ENCODE measurements at places on chromosomes 7 and 10.

DNA sequence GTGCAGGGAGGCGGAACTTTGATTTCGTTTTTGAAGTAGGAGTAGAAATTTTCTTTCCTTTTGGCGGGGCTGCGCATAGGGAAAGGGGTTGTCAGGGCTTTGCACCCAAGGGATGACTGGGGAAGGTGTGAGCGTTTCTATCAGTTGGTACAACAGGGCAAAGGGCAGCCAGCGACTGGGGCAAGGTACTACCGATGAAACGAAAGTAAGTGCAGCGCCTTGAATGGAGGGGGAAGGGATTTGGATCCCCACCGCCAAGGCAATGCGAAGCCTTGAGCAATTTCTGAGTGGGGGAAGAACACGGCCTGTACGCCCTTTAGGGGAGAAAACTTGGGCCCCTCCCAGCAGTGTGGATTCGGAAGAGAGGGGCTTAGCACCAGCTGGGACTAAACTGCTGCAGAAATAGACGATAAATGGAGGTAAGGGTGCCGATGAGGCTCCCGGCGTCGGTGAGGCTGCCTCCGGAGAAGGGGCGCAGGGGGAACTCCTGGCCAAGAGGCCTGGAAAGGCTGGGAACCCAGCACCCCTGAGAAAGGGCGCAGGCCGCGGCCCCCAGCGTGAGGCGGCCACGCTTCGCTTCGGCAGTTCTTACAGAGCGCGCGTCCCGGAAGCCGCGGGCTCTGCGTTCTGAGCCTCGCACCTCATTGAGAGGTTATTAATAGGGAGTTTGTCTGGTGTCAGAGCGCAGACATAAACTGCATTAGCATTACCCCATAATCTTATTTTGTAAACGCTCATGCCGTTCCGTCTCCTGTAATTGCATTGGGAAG, 10.0 kb upstream of the TLX1 start:
- DNase-seq: no peak

GRCh38 chr7:116062666-116063065, 32.1 kb upstream of the TFEC start:
- DNase-seq: no peak

GRCh38 chr10:109934958-109935793, 11.9 kb upstream of the XPNPEP1 start:
- DNase-seq: no peak

DNA sequence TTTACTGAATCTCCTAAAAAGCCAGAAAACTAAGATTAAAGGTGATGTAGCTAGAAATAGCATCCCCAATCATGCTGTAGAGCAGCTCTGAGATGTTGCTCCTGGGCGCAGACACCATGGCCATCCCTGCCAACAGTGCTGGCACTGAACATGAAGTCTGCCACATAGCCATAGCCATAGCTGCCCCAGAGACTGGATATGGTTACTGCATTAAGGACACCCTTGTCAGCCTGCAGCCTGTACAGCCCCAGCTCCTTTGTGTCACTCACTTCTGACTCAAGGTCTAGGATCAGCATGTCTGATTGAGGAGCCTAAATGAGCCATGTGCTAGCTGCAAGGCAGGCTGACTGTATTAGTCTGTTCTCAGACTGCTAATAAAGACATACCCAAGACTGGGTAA, 284.6 kb downstream of the RPS24 start:
- DNase-seq: no peak

DNA sequence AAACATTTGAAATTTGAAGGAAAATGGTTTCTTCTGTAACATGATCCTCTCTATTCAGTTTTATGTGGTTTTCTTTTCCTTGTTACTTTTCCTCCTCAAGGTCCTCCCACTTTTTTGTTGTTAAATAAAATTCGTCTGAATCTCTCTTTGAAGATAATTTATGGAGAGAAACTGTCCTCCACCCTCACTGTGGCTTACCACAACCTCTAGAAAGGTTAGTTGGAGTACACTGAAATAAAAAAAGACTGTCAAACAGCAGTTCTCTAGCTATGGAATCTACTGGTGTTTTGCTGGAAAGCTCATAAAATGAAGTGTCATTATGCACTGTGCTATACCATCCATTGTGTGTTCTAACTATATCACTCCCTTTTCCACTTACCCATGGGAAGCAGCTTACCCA, 189.4 kb downstream of the HDAC9 start:
- DNase-seq: no peak

DNA sequence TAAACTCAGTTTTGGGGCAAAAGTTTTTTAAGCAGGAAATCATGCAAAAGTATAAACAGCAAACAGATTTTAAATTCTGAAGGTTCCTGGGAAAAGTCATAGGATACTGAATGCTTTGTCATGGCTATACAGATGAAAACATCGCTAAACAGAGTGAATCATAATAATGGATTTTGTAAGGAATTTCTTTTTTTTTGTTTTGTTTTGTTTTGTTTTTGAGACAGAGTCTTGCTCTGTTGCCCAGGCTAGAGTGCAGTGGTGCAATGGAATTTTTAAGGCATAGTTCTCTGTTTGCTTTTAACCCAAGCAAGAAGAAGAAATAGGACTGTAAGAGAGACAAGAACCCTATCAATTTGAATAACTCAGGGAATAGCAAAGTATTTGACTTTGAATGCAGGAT, 285.3 kb downstream of the NRG3 start:
- no peak for DNase-seq

GRCh38 chr7:12909483-12909882, 222.1 kb downstream of the ARL4A start:
- no peak for DNase-seq

DNA sequence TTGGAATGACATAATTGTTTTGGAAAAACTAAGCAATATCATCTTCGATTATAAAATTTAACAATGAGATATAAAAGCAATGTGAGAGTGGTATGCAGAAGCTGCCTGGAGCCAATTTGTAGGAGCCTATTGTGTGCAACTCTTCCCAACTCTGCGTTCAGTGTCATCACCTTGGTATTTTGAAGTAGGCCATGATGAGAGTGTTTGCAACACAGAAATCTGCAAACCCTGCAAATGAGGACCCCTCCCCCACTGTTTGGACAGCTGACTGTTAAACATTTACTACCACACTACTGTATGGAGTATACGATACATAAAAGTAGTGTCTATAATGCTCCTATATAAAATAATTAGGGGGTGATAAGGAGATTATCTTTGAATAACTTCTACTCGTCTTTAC, 531.3 kb downstream of the ATRNL1 start:
- DNase-seq: no peak

DNA sequence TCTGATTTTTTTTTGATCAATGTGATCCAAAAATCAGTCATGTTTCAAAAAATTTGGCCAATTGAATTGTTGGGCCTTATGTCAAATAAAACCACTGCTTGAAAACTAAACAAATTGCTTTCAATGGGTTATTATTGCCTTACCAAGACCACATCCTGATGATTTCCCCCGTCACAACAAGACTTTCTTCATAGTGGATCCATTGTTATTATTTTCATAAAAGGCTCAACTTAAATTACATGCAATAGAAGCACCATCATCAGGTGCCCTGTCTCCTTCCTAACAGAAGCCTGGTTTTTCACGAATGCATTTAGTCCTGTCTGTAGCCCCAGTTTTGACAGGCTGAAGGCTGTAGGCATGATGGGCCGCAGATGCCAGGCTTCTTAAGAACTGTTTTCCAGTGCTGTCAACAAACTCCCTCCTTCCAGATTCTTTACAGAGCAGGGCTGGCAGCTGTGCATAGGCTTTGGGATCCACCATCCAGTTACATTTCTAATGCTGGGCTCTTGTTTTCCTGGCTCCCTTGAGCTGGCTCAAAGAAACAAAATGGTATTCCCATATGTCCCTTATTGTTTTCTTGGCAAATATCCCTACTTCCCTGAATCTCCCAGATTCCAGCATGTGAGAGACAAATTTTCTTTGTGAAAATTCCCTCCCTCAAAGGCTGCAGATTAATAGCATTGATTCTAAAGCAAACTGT, 302.0 kb downstream of the TWIST1 start:
- DNase-seq: no peak

DNA sequence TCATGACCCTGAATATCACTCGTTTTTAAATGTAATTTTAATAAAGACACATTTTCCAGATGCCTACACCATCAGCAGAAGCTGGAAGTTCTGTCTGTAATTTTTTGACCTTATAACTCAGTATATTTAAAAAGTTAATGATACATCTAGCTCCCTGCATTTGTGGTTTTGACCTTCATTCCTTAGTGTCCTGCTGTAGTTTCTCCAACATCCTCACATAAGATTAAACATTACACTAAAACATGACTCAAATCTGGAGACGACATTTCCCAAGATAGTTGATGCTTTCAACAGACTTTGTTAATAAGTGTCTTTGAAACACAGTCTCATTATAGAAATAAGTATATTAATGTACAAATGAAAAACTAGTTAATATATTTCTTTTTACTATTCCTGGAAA, 363.1 kb downstream of the POM121L12 start:
- DNase-seq: no peak

- no peak for DNase-seq
Measured at GRCh38 chr7:7756577-7756976, 38.2 kb upstream of the RPA3 start.

GRCh38 chr7:27581119-27581518, 81.6 kb downstream of the HIBADH start:
- no peak for DNase-seq

DNA sequence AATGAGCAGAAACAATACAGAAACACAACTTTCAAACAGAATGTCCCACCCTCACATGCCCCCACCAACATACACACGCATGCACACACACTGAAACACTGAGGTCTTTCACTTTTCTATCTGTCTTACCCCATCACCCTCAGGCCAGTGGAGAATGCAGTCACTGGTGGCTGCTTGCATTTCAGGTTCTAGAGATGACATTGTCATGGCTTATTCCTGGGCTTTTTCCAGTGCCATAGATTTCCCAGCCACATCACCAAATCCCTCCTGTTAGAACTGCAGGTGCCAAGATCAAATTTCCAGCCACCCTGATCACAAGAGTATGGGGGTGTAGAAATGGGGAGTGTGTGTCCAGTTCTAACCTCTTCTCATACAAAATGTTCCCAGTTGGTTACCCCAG, 68.4 kb downstream of the CACNA2D1 start:
- no peak for DNase-seq
